Activated naive CD4-positive, alpha-beta T cell treated with anti-CD3 and anti-CD28 coated beads for 36 hours (primary cell): ENCODE measurements at places on chromosomes 7 and 10. TPM values are rescaled to one million over a fixed set of nuclear protein-coding genes. Genes with fewer than 3 reads are reported as not detected.

Gene ATRNL1
- not detected for total RNA-seq

GRCh38 chr7:92158660-92159575 lies 20.0 kb downstream of the LRRD1 start:
- no peak for DNase-seq

DNA sequence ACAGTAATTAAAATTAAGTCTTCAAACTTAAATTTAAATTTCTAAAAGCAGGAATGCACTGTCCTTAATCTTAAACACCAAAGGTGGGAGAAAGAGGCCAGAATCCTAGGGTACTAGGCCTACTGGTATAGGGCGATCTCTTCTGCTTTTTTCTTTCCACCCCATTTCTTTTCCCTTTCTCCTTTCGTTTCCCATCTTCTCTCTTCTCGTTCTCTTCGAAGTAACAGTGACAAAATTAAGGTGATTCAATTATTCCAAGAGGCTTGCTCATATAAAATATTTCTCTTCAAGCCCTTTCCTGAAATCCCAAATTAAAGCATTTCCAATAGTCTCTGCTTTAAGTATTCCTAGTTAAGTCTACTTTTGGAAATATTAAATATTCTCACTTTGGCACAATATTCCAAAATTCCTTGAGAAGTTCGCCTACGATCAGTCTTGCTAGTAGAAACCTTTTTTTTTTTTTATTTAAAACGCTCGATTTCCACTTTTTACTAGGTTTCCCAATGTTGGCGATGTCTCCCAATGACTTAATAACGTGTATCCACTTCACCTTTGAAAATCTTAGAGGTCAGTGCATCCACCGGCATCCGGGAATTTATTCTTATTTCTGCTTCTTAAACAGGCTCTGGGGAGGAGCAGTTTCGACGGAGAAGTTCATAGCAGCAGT lies 765 bp upstream of the LCOR start:
- no peak for DNase-seq

DNA sequence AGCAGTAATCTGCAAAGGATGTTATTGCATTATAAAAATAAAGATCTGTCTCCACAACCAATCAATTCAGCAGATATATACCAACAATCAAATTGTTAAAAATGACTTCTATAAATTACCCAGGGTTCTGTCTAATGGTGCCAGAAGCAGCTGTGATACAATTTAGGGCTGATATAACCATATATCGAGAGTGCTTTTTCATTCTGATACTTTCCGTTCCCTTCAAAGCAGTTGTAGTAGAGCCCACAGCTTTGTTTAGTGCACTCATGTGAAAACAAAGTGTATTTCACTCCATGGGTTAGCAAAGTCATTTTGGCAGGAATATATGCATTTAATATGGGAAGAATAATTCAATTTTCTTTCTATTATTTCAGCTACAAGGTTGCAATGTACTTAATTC lies 83.1 kb upstream of the CHCHD3 start:
- no peak for DNase-seq

- no peak for DNase-seq
These were observed 140.4 kb upstream of the PRSS1 start for GRCh38 chr7:142608630-142609428.

DNA sequence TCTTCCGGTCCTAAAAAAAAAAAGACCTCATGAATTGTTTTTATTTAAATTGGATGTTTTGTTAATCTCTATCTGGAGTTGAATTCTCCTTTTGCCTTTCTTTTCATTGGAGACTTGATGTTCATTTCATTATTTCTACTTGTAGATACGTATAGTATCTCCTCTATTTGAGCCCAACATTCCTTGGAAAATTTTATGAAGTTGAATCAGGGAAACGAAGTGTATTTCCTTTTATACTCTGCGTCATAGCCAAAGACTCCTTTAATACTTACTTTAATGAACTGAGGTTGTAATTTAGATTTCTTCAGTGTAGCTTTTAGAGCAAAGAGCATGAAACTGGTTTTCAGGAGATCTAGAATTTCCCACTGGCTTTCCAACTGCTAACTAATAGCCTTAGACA lies 132.4 kb downstream of the KIAA1217 start:
- no peak for DNase-seq
